ENCODE measurements at places on chromosomes 2 and 18. TPM values are rescaled to one million over a fixed set of nuclear protein-coding genes. Genes with fewer than 3 reads are reported as not detected.

PLCD4 gene
- 28.4 TPM for polyA plus RNA-seq

VPS4B gene
- 27.1 TPM for polyA plus RNA-seq

BCL2 gene
- polyA plus RNA-seq: 6.3 TPM

GRCh38 chr18:24959051-24959476 lies 392.9 kb downstream of the ZNF521 start:
- DNase-seq: no peak

DNA sequence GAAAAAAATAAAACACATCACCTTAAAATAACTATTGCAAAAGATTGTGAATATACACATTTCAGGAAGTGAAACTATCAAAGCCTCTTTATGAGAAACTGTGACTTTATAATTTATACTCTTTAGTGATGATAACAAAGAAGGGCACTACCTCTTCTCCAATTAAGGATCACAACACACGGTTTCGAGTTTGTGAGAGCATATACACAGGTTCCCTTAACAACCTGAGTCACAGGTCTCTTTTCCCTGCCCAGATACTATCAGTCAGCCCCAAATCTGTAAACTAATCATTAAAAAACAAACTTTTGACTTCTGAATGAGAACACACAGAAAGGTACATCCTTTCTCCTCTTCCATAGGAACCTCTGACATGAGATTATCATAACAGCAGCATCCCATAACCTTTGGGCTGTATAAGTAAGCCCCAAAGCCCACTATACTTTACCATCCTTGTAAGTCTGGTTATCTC lies 44.9 kb downstream of the PTPN2 start:
- no peak for DNase-seq

GRCh38 chr2:38533180-38533579 lies 69.5 kb downstream of the HNRNPLL start:
- DNase-seq: no peak
